NCI-H187 treated with DMSO at 0.1 percent for 48 hours (cell line): ENCODE measurements at places on chromosomes 1 and 21.

DNA sequence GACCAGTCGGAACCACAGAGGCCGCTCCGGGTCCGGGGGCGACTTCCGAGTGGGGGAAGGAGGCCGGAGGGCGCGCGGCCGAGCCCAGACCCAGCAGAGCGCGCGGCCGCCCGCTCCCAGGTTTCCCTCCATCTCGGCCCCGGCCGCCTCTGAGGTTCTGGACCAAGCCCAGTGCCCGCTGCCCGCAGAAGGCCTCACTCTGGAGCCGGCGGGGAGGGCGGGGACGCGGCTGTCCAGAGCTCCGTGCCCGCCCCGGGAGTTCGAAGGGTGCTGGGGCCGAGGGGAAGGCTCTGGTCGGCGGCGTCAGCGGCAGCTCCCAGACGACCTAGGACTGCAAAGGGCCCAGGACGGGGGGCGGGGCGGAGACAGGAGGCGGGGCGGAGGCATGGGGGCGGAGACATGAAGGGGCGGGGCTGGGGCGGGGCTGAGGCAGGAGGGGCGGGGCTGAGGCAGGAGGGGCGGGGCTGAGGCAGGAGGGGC lies 48.0 kb upstream of the SLC19A1 start:
- no peak for DNase-seq

GRCh38 chr1:189027512-189027911 lies 1450.2 kb downstream of the BRINP3 start:
- DNase-seq: no peak

DNA sequence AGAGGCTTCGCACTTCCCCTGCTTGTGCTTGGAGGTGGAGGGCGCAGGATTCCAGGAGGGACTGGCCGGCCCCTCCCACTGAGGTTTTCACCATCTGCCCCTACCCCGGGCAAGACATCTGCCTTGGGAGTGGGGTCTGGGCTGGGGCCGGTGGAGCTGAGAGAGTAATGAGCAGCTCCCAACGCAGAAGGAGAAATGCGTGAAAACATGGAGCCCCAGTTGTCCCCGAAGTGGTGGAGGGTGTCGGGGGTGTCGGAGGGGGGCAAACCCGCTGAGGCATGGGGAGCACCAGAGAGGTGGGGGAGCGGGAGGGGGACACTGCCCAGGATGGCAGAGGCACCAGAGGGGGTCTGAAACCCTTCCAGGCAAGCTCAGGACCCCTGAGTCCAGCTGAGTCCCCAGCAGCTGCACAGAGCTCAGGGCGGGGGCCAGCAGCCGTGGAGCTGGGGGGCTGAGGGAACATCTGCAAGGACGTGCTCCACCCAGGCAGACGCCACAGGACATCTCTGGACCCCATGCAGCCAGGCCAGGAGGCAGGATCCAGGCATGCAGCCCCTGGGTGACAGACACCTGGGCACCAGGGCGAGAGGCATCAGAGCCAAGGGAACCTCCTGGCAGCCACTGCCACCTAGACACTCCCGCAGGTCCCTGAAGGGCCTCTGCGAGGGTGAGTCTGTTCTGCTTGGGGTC lies 110.6 kb downstream of the SIK1 start:
- DNase-seq: no peak

- no peak for DNase-seq
Measured at GRCh38 chr1:165738794-165739193, 29.9 kb downstream of the TMCO1 start.

DNA sequence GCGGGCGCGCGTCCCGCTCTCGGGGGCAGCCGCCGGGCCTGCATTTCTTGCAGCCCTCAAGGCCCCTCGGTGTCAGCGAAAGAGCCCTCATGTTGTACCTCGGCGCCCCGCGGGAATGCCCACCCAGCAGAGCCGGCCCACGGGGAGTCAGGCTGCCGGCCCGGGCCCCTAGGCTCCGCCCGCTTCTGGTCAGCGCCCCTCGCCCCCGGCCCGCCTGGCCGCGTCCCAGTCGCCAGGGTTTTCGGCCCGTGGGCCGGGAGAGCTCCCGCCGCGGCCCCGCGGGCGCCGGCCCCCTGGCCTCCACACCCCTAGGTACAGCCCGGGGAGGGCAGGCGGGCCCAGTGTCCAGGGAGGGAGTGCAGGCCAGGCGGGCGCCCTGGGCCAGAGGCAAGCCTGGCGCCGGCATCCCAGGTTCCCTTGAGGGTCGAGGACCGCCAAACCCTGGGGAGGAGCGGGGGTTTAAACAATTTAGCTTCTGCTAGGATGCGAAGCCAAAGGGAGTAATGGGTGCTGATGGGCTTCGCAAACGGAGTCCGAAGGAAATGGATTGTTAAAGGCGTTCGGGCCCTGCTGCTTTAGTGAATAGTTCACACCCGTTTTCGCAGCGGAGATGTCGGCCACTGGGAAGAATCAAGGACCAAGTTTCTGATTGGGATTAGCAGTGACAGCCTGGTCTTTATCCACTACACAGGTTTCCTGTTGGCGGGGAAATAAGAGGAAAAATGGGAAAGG lies 486 bp upstream of the KCNA3 start:
- DNase-seq: no peak

GRCh38 chr1:226372885-226373284 lies 35.0 kb downstream of the PARP1 start:
- no peak for DNase-seq

DNA sequence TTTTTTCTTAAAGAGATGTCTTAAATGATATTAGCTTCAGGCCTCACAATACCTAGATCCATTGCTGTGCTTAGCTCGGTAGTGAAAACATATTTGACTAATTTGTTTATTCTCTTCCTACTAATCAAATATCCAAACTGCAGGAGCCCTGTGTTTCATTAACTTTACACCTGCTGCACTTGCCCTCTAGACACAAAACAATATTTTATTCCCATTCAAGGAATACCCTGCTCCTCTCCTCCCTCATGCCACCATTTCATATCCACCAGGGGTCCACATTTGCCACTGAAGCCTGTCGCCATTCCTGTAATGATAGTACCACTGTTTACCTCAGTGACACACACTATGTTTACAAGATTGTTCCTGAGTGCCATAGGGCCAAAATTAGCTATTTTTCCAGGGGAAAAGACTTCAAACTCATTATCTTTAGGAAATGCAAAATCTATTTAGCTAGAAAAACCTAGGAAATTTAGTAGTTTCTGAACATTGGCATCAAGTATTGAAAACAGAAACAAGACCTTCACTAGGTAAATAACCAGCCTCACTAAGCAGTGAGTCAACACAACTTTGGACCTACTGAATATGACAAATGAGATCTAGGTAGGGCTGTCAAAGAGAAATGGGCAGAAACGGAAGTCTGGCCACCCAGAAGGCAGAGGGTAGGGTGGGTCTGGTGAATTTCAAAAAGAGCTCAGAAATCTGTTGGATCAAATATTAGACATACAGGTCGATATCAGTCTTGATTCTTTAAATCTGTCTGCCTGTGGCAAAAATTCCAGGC lies 134.6 kb upstream of the KCNK1 start:
- DNase-seq: no peak

- DNase-seq: no peak
Measured at GRCh38 chr1:150875197-150876118, 941 bp downstream of the ARNT start.
